ENCODE measurements at places on chromosomes 4 and X.

DNA sequence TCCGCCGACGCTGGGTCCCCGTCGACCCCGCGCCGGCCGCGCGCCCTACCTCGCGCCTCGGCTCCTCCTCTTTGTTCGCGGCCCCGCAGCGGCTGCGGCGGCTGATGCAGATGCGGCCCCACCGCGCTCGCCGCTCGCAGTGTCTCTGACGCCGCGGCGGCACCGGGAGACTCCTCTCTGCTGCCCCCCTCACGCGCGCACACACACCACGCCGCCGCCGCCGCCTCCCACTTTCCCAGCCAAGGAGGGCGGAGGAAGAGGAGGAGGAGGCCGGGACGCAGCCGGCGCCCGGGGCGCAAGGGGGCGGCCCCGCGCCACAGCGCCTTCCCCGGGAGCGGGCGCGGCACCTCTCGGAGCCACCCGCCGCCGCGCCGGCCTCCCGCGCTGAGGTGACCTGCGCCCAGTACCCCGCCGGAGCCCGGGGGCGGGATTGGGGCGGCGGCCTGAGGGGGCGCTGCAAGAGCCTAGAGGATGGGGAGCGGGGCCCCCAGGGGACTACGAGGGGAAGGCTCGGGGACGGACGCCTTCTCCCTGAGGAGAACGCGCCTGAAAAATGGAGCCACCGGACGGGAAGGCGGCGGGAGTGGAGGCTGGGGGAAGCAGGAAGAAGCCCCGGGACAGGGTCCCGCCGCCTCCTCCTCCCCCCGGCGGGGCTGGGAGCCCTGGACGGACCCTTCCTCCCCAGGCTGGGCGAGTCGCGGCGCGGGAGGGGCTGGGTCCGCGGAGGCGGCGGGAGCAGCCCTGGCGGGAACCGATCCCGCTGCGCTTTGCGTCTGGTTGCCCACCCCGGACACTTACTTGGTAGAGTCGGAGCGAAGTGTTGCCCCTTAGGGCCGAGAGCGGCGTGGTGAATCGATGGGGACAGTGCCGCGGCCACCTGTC is at the start of gene SH3RF1:
TSS of gene SH3RF1 (minus strand) at position 147 of the 882 bp plus-strand sequence. CDS start 1,744 bp downstream, outside the sequence.
- peak; percentile 86 for DNase-seq

- DNase-seq: no peak
These were observed 80.6 kb downstream of the FBXW7 start for GRCh38 chr4:152455311-152455710.

GRCh38 chrX:153441296-153441695 is 4.6 kb downstream of the TREX2 start:
- no peak for DNase-seq

- no peak for DNase-seq
These were observed 184.8 kb downstream of the UNC5C start for GRCh38 chr4:95363966-95364365.

DNA sequence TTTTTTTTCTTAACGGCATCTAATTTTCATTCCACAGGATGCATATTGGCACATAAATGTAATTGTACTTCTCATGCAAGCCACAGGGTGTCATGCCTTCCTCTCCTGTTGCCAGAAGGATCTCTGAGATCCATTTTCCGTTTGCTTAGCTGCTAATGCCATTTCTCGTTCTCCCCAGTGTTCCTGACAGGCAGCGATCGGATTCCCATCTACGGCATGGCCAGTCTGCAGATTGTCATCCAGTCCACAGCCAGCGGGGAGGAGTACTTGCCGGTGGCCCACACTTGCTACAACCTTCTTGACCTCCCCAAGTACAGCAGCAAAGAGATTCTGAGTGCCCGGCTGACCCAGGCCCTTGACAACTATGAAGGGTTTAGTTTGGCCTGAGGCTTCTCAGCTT is 8.9 kb upstream of the NAP1L5 start:
- peak; percentile 33 for DNase-seq

GRCh38 chr4:74317616-74318246 is 9.5 kb downstream of the EPGN start:
- DNase-seq: no peak

DNA sequence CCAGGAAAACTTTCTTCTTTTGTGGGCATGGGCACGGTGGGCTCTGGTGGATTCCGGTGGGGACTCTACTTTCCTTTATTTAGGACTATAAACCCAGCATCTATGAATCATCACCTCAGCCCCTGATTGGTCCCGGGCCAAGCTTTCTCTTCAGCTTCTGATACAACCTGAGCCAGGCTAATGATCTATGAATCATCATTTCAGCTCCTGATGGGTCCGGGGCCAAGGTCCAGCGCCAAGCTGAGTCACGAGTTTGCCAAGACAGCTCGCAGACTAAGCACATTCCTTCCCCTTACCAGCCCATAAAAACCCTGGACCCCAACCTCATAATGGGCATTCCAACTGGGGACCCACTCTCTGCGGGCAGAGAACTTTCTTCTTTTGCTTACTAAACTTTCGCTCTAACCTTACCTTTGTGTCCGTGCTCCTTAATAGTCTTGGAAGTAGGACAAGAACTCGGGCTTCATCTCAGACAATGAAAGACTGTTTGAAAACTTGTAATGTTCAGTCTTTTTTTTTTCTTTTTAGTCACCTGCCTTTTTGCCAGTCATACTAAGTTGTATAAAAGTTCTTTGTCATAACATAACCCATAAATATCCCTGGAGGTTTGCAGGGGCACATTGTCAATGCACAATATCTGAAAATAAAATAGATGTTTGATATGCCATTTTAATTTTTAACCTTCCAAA is 904.9 kb upstream of the EPHA5 start:
- DNase-seq: no peak

GRCh38 chr4:166655705-166656104 is 578.6 kb downstream of the SPOCK3 start:
- no peak for DNase-seq

DNA sequence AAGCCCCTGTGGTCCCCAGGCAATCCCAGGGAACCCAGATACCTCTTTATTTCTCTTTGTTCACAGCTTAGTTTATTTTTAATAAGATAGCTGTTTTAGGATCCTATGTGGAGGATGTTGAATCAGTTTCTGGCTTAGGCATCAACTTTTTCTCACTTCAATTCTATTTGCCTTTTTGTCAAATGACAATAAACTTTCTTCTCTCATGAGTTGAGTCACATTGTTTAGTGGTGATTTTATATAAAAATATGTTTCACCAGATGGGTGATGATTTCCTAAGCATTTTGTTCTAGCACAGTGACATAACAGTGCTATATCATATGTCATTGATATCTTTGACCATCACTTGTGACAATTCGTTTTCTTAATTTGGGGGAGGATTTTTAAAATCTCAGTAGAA is 198.1 kb upstream of the PUDP start:
- no peak for DNase-seq

All from H7 (cell line).